ENCODE measurements at places on chromosomes 7 and 10.

DNA sequence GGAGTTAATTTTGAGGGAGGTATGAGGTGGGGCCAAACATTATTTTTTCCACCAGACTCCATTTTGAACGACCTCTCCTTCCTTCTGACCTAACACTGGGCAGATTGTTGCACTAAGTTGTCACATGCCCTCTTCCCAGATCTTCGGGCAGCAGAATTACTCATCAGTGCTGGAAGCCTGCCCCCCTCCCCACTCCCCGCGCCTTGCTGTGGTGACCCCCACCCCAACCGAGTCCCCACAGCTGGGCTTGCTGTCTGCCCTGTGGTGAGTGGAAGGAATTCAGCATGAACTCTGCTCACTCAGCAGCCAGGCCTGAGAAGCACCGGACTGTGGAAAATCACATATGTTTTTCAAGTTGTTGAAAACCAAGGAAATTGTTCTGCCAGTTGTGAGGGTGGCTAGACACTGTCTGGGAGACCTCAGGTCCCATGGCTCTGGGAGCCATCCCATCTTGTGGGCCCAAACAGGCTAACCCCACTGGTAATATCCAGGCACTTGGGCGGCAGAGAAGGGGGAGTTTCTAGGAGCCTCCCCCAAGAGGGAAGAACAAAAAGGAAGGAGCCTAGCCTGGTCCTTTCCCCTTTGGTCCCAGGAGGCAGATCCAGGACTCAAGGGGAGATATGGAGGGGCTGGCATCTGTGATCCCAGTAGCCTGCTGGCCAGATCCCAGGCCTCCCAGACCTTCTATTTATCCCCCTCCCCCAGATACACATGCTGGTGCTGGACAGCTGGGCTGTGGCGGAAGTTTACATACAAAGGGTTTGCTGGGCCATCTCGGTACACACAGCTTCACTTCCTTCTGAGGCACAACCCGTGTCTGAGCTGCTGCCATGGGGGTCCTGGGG is 3.5 kb upstream of the AEBP1 start:
- no peak for DNase-seq

DNA sequence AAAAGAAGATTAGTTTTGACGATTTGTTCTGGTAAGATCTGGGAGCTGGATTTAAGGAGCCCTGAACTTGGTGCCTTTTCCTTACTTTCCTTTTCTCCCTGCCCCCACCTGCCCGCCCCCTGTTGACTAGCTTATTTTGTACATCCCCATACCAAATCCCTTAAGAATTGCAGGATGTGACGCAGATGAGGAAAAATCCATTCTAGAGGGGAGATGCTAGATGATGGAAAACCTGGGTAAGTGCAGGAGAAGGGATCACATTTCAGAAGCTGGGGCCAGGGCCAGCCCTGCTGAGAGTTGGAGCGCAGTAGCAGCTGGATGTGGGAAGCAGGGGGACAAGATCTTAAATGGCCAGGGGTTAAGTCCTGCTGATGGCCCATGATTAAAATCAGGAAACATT is 93.9 kb downstream of the CCDC3 start:
- no peak for DNase-seq

DNA sequence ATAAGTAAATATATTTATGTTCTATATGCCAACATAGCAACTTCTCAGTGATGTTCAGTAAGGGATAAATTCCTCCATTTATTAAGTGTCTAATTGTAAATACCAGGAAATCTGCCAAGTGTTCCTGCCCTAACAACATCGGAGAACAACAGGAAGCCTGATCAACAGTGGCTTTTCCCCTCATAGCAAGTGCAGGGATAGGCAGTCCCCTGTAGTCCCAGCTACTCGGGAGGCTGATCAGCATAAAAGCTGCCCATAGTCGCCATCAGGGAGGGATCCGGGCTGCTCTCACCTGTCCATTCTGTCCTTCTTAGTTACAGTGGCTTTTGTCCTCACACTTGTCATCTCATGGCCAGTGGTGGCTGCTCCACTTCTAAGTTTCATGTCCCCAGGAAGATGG is 141.3 kb downstream of the IDE start:
- DNase-seq, result no peak

DNA sequence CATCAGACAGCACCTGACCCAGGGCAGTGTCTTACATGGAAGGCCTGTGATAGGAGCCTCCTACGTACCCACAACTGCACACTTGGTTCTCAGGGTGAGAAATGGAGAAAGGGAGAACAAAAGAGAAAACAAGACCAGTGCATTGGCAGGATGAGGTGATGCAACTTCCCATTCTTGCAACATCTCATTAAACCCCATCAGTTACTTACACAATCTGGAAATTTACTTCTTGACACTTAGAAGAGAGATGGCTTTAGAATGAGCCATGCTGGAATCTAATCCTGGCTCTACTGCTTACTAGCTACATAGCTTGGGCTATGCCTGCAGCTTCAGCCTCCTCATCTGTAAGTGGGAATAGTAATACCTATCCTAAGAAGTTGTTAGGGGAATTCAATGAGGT is 391.7 kb downstream of the KCNMA1 start:
- DNase-seq, result no peak

- DNase-seq, result no peak
Measured at GRCh38 chr10:23676296-23676695, 237.4 kb downstream of the OTUD1 start.

DNA sequence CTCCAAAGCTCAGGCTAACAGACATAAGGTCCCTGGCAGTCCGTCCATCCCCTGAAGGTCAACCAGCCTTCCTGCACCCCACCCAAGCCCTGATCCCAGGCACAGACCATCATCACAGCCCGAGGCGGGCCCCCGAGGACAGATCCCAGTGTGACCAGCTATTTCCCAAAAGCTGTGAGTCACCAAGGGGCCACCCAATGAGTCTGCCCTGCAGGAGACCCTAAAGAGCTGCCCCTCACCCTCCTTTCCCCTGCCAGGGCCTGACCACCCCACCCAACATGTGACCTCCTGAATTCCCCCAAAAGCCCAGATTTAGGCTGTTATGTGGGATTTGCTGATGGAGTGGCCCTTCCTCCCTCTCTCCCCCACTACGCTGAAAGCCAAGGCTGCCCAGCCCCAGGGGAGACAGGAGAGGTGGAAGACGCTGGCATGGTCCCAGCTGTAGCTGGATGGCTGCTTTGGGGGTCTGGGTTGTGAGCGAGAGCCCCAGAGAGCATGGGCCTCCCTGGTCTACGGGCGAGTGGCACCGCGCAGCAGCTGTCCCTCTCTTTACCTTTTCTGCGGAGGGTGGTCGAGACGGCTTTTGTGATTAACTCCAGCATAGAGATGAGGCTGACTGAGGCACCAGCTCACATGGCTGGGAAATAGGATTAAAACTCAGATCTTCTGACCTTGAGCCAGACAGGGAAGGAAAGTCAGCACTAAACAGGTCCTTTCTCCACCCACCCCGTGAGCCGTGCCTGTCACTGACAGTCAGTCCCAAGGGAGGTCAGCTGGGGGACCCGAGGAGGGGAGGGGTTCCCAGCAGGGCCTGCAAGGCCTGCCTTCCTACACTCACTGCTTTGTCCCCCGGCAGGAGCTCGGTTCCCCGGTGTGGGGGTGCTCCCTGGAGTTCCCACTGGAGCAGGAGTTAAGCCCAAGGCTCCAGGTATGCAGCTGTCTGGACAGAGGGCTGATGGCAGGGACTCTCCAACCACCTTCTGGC is 16.7 kb downstream of the ELN start:
- no peak for DNase-seq

- no peak for DNase-seq
Measured at GRCh38 chr7:151814400-151815009, 62.4 kb downstream of the PRKAG2 start.

- no peak for DNase-seq
Measured at GRCh38 chr7:85510287-85510686, 323.4 kb upstream of the SEMA3D start.
